ENCODE measurements at places on chromosomes 5 and 9. TPM values are rescaled to one million over a fixed set of nuclear protein-coding genes. Genes with fewer than 3 reads are reported as not detected.

Gene LCN6
- not detected for total RNA-seq

Gene C6
- 387 TPM for total RNA-seq

Gene FSD1L
- 2.0 TPM for total RNA-seq

Gene NELFB
- total RNA-seq: 15.6 TPM

Gene GARNL3
- 6.5 TPM for total RNA-seq

Gene CCNJL
- 0.79 TPM for total RNA-seq

Data from right lobe of liver (tissue), 6 donors.